ENCODE measurements at places on chromosomes 2 and 18.

GRCh38 chr18:63192885-63193349 is 126.7 kb downstream of the BCL2 start:
- H3K4me3 ChIP-seq, result no peak overlapping the region
- DNase-seq, result no peak
- H3K27ac ChIP-seq, result no peak overlapping the region
- no peaks in the 10 kb centered on the region for H3K27me3 ChIP-seq
- H3K36me3 ChIP-seq, result no peaks in the 10 kb centered on the region

GRCh38 chr18:13147130-13147529 is 71.4 kb upstream of the LDLRAD4 start:
- no peaks in the 10 kb centered on the region for H3K4me1 ChIP-seq
- no peak overlapping the region for H3K4me3 ChIP-seq
- H3K27me3 ChIP-seq, result no peaks in the 10 kb centered on the region
- no peaks in the 10 kb centered on the region for H3K36me3 ChIP-seq

DNA sequence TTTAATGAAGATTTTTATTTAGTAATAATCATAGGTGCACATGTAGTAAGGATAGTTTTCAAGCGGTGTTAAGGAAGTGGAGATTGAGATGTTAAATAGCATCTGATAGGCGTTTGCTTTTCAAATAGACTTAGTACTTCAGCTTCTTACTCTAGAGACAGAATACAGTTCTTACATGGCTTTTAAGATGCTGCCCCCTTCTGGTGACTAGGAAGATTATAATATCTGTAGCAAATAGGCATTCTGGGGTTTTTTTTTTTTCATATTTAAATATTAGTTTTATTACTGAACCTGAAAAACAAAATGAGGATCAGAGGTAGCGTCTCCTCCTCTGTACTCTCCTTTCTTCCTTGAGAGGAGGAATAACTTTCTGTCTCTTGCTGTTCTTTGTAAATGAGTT is 100.2 kb downstream of the AGAP1 start:
- peaks cover 27% of the 10 kb centered on the region for H3K4me1 ChIP-seq
- H3K36me3 ChIP-seq, result no peaks in the 10 kb centered on the region
- no peak overlapping the region for H3K27ac ChIP-seq

DNA sequence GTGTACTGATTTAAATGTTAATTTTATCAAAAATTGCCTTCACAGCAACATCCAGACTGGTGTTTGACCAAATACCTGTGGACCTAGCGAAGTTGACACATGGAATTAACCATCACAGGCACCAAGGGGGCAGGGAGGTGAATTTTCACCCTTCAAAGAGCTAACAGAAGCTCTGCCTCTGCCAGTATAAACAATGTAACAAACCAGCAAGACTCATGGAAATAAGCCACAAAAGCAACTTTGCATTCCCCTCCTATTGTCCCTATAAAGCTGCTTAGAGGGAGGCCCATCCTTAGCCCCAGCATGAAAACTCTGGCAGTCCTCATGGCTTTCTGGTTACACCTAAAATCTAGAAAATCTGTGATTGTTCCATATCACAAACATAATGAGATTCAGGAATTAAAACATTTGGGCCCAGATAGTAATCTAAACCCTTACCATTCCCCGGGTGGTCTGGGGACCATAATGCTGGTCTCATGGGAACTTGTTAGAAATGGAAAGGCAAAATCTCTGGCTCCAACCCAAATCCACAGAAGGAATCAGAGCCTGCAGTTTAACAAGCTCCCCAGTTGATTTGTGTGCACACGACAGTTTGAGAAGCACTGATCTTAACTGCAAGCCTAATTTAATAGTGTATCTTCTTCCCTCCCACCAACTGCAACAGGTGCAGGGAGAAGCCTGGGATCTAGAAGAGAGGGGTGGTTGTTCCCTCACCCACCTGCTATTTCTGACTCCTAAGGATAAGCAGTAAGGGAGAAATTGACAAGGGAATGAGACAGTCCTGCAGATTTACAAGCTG is 23.1 kb downstream of the SERPINB11 start:
- no peaks in the 10 kb centered on the region for H3K36me3 ChIP-seq
- H3K27me3 ChIP-seq, result no peaks in the 10 kb centered on the region

- DNase-seq, result peak; percentile 72
- H3K4me3 ChIP-seq, result no peak overlapping the region
- H3K4me1 ChIP-seq, result no peaks in the 10 kb centered on the region
- no peaks in the 10 kb centered on the region for H3K27me3 ChIP-seq
Measured at GRCh38 chr2:84022810-84023431, 436.2 kb downstream of the SUCLG1 start.

GRCh38 chr2:85799215-85799956 is 45.6 kb downstream of the ATOH8 start:
- no peaks in the 10 kb centered on the region for H3K36me3 ChIP-seq
- H3K4me3 ChIP-seq, result no peak overlapping the region
- no peaks in the 10 kb centered on the region for H3K27me3 ChIP-seq
- peaks cover 47% of the 10 kb centered on the region for H3K4me1 ChIP-seq
- DNase-seq, result no peak

DNA sequence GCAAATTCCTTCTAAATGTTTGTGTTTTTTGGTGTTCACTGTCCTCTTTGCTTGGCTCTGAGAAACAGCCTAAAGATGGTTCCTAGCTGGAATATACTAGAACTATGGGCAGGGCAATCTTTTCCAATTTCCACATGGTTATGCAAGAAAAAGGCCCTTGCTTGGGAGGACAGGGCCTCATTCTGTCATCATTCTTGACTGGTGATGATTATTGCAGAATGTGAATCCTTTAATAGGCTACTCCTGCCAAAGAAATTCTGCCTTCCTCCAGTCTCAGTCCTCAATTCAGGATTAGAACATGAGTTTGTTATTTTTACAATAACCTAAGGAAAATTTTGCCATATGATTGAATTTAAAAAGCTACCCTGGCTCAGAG is 218.7 kb downstream of the HNMT start:
- no peak for DNase-seq
- H3K4me3 ChIP-seq, result no peak overlapping the region
- no peaks in the 10 kb centered on the region for H3K4me1 ChIP-seq
- no peaks in the 10 kb centered on the region for H3K27me3 ChIP-seq

- peaks cover 52% of the 10 kb centered on the region for H3K4me1 ChIP-seq
- no peaks in the 10 kb centered on the region for H3K27me3 ChIP-seq
- H3K27ac ChIP-seq, result peak overlapping the region; percentile 29
- no peak overlapping the region for H3K4me3 ChIP-seq
- H3K36me3 ChIP-seq, result no peaks in the 10 kb centered on the region
- DNase-seq, result no peak
Measured at GRCh38 chr2:20585710-20586594, 64.9 kb downstream of the HS1BP3 start.

GRCh38 chr2:235618039-235618438 is 124.2 kb downstream of the AGAP1 start:
- H3K4me1 ChIP-seq, result peaks cover 39% of the 10 kb centered on the region
- H3K36me3 ChIP-seq, result peaks cover 10% of the 10 kb centered on the region
- no peak overlapping the region for H3K4me3 ChIP-seq
- DNase-seq, result no peak
- no peaks in the 10 kb centered on the region for H3K27me3 ChIP-seq
- H3K27ac ChIP-seq, result no peak overlapping the region

GRCh38 chr2:29115797-29116781 is 874 bp downstream of the CLIP4 start:
- H3K27ac ChIP-seq, result peak overlapping the region; percentile 57
- H3K4me3 ChIP-seq, result peak overlapping the region; percentile 80
- DNase-seq, result peak; percentile 35
- no peaks in the 10 kb centered on the region for H3K36me3 ChIP-seq
- H3K4me1 ChIP-seq, result peaks cover 3% of the 10 kb centered on the region

DNA sequence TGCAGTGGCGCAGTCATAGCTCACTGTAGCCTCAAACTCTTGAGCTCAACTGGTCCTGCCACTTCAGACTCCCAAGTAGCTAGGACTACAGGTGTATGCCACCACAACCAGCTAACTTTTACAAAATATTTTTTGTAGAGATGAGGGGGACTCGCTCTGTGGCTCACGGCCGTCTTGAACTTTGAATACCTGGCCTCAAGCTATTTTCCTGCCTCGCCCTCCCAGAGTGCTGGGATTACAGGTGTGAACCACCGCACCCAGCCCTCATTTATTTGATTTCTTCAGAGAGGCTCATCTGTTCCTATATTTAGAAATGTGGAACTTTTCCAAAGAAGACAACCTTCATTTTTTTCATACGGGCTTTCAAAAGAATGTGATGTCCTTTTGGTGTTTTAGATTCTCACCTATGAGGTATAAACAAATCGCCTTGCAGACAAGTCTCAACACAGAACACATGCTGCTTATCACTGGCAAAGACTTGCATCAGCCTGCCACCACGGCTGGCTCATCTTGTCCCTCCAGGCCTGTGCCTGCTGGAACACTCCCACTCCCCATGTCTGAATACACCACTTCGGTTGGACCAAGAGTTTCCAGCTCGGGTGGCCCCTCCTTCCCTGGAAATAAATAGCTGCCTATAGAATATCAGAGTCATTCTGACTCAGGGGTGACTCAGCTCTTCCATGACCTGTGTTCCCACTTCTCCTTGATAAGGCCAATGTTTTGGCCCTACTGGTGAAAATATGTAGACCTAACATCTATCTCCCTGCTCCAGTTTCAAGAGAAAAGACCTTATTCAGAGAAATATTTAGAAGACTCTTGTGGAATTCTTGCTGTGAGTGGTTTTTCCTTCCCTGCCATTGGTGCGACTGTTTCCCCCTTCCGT is 202.6 kb downstream of the TGIF1 start:
- no peaks in the 10 kb centered on the region for H3K27me3 ChIP-seq
- DNase-seq, result no peak
- H3K27ac ChIP-seq, result peak overlapping the region; percentile 29
- H3K36me3 ChIP-seq, result no peaks in the 10 kb centered on the region
- H3K4me1 ChIP-seq, result no peaks in the 10 kb centered on the region

DNA sequence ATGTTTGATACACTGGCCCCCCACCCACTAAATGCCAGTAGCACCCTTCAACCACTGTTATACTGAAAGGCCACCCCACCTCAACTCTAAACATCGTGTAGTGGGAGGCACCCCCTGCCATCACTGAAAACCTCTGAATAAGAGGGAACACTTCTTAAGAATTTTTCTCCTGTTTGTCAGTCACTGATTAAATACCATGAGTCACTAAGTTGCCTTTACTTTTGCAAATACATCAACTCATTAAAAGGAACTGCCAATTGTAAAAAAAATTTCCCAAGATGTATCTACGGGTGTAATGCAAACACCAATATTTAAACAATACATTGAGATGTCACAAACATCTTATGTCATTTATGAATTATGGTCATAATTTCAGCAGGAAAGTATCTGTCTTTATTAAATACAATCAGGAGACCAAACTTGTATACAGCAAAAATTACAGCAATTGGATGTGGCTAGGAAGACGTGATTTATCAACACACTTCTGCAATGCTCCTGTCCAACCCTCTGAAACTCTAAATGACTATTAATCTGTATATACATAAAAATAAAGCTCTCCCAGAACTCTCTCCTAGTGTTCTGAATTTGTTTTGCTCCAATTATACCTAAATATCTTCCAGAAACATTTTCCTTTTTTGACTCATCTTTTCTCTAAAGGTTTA is 144.1 kb upstream of the STK17B start:
- no peaks in the 10 kb centered on the region for H3K4me1 ChIP-seq
- peaks cover 14% of the 10 kb centered on the region for H3K36me3 ChIP-seq
- no peak overlapping the region for H3K4me3 ChIP-seq
- DNase-seq, result no peak
- H3K27ac ChIP-seq, result no peak overlapping the region
- no peaks in the 10 kb centered on the region for H3K27me3 ChIP-seq

DNA sequence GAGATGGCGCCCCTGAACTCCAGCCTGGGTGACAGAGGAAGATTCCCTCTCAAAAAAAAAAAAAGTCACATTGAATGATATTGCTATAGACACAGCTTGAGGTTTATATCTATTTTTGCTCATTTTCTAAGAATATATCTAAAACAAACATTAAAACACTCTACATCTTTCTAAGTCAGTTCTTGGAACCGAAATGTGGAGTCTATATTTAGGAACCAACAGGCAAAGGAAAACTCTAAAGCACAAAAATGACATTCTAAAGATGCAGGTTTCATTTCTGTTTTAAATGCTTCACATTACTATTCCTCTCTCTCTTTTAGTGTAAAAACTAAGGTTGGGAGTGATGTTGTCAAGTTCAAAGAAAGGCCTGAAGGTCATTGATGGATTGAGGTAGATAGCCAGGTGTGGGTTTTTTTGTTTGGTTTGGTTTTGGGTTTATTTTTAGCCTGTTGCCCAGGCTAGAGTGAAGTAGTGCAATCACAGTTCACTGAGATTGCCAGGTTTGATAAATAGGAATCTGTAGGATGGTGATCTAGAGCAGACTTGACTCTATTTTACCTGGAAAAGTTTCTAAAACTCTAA is 194.0 kb upstream of the RBBP8 start:
- H3K4me3 ChIP-seq, result no peak overlapping the region
- H3K36me3 ChIP-seq, result no peaks in the 10 kb centered on the region
- H3K27ac ChIP-seq, result no peak overlapping the region
- no peaks in the 10 kb centered on the region for H3K27me3 ChIP-seq
- DNase-seq, result no peak

GRCh38 chr2:109489296-109489695 is 124.5 kb downstream of the SEPTIN10 start:
- no peak overlapping the region for H3K4me3 ChIP-seq
- peaks cover 22% of the 10 kb centered on the region for H3K36me3 ChIP-seq
- DNase-seq, result no peak
- peaks cover 2% of the 10 kb centered on the region for H3K27me3 ChIP-seq
- no peak overlapping the region for H3K27ac ChIP-seq

DNA sequence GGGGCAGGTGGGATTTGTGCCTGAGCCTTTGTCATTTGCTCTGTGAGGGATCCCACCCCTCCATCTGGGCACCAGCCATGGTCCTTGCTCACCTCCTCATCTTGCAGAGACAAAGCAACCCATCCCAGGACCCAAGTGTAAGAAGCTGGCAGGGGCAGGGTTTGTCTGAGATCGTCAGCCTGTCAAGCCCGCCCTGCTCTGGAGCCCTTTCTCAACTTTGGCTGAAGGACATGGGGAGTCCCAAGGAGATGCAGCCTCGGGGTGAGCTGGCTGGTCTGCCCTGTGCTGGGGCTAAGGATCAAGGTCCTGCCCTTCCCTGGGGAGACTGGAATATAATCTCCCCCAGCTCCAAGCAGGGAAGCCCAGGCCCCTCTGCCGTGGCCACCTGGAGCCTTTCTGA is 86.0 kb downstream of the CAPN13 start:
- H3K27me3 ChIP-seq, result no peaks in the 10 kb centered on the region
- H3K4me1 ChIP-seq, result no peaks in the 10 kb centered on the region
- no peak for DNase-seq
- no peaks in the 10 kb centered on the region for H3K36me3 ChIP-seq
- H3K27ac ChIP-seq, result no peak overlapping the region
- H3K4me3 ChIP-seq, result no peak overlapping the region

- H3K27ac ChIP-seq, result no peak overlapping the region
- no peak for DNase-seq
- H3K27me3 ChIP-seq, result no peaks in the 10 kb centered on the region
- no peak overlapping the region for H3K4me3 ChIP-seq
Measured at GRCh38 chr18:33557706-33558105, 20.3 kb upstream of the ASXL3 start.
